ENCODE measurements at places on chromosomes 2 and 18.
A peak's percentile ranks its signal among the peaks of the same experiment; 100 is the strongest.

DNA sequence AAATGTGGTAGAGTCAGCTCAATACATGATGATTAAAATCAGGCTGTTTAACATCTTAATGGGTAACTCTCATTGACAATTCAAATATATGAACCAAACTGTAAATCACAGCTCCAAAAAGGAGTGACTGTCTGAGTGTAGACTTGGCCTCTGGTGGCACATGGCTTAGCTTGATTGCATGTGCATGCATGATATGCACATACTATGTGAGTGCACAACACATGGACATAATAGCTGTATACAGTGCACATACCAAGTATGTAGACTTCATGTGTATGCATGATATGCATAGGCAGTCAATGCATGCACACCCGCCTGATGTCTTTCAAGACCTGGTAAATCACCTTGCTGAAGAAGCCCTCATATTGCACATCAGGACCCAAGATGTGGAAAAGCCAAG, 252.0 kb upstream of the SOX11 start:
- no peak for DNase-seq

- peak; percentile 4 for DNase-seq
These were observed 32.8 kb downstream of the KATNAL2 start for GRCh38 chr18:46950064-46950656.

- peak; percentile 9 for DNase-seq
These were observed 6.6 kb upstream of the CYP27C1 start for GRCh38 chr2:127226520-127227263.

DNA sequence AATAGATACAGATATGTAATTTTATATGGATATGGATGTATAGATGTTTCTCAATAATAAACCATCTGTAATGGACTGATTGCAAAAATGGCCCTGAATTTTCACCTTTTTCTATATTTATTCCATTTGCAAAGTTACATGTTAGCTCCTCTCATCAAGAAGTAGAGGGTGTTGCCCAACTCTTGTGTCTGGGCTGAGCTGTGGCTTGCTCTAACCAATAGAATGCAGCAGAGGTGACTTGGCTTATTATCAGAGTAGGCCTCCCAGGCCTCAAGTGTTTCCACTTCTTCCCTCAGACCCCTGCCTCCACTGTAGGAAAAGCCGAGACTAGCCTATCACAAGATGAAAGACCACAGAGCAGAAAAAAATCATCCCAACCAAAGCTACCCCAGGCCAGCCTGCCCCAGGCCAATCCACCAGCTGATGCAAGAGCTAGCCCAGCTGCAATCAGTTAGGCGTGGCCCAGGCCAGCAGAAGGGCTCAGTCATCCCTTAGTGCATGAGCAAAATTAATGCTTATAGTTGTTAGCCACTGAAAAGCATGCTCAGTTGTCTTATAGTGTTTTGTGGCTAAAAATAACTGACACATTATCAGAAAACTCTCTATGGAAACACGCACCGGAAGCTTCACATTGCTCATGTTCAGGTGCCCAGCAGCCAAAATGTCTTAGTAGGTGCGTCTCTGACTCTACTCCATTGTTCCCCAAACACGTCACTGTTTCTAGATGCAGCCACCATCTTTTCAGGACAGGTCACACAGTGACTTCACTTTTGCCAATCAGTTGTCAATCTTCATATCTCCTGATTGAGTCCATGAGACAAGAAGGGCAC, 464.0 kb downstream of the FBXO15 start:
- no peak for DNase-seq

GRCh38 chr2:122236152-122236874, 480.9 kb downstream of the TSN start:
- peak; percentile 97 for DNase-seq

DNA sequence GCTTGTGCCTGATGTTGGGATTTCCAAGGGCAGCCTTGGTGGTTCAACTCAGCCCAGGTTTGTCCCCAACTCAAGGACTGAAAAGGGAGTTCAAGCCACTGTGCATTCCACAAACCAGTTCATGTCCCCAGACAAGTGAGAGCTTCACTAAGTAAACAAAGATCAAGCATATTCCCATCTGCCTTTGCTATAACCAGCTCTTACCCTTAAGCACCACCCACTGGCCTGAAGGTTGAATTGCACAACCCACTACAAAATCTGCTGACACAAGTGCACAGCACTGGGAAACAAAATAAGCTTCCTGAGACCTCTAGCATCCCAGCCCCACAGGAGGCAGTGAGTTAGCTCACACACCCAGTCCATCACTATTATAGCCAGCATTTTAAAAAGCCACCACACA, 516.7 kb downstream of the NR4A2 start:
- no peak for DNase-seq

DNA sequence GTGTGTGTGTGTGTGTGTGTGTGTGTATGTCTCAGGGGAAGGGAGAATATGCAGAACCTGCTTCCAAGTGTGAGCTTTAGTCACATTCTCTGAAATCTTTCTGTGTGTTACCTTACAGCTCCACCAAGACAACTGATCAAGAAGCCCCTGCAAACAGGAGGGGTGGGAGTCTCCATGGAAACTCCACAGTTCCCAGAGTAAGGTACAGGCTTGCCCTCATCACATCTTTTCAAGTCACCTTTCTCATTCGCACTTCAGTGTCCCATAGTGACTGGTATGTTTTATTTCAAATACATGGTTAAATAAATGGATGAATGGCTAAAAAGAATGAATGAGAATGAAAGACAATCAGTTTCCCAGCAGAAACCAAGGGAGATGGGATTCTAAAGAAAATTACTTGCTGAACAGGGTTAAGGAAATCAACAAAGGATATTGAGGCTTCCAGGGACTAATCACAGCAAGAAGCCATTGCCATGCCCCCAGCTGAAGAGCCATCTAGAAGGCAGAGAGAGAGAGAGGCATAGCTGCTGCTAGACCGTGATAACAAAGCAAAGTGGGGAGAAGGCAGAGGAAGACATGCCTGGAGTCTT, 987.2 kb upstream of the CELF4 start:
- no peak for DNase-seq

- DNase-seq = no peak
These were observed 1.1 kb downstream of the MAPK4 start for GRCh38 chr18:50560681-50561629.

DNA sequence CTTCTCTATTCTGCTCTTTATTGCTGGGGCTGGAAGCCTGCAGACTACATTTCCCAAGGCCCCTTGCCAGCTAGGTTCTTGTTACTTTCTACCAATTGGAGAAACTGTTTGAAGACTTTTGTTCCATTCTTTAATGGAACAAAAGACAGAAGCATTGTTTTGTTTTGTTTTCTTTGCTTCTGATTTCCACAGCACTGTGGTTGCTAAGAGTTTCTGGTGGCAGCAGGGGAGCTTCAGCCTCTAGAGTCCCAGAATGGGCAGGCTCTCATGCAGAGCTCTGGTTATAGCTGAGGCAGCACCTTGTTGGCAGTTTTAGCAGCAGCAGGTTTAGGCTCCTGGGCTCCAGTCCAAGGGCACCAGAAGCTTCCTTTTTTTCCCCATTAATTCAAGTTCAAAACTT, 234.3 kb downstream of the ETAA1 start:
- DNase-seq = no peak

DNA sequence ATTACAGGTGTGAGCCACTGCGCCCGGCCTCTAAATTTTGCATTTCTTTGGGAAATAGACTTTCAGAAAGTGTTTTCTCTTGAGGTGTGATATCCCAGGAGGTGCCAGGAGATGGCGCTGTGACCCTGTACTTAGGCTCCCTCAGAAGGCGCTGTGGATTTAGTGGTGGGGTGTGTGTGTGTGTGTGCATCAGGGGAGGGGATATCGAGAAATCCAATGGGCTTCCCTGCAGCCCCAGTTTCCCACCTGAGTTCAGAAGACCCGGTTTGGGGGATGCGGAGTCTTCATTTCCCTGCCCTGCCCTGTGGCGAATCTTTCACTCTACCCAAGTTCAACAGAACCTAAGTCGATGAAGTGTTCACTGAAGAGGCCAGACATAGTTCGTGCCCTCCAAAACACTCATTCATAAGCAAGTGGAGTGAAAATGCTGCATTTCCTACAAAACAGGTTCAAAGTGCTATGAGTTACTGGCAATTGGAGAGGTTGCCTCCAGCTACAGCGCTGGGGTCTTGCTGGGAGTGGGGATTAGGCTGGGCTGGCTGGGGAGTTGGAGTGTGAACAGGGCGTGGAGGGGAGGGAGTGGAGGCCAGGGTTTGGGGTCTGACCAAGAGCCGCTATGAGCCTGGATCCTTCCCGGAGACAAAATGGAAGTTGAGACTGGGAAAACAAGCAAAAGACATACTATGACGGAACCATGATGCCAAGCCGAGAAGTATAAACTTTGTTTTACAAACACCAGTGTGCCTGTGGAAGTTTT, 6.5 kb upstream of the WNT6 start:
- no peak for DNase-seq

- DNase-seq = no peak
These were observed 150.8 kb downstream of the CCDC85A start for GRCh38 chr2:56334622-56335021.

GRCh38 chr2:187939180-187939579, 352.5 kb upstream of the GULP1 start:
- no peak for DNase-seq

- no peak for DNase-seq
These were observed 176.4 kb downstream of the TMEM247 start for GRCh38 chr2:46655551-46656436.

DNA sequence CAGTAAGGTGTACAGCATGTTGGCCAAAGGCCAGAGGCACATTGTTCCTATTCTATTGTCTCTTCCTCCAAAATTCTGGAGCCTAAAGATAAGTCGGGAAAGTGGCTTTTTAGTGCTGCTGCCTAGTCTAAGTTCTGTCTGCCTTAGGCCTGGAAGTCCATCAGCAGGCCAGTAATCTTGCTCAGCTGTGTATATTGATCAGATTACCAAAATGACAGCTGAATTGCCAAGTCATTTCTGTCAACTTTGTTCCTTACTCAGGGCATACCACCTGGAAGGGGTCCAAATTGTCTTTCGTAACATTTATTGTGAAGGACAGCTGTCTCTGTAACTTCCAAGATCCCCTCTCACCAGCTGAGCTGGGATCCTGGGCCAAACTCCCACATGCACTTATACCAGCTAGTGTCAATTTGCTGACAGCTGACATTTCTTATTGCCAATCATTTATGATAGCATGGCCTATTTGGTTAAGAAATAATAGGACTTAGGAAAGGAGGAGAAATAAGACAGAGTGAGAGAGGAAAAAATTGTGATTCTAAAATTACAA, 116.8 kb upstream of the FSHR start:
- peak; percentile 26 for DNase-seq

- no peak for DNase-seq
These were observed 30.4 kb downstream of the CIB4 start for GRCh38 chr2:26610504-26611335.

GRCh38 chr2:140657657-140658056, 1473.2 kb downstream of the LRP1B start:
- peak; percentile 1 for DNase-seq

DNA sequence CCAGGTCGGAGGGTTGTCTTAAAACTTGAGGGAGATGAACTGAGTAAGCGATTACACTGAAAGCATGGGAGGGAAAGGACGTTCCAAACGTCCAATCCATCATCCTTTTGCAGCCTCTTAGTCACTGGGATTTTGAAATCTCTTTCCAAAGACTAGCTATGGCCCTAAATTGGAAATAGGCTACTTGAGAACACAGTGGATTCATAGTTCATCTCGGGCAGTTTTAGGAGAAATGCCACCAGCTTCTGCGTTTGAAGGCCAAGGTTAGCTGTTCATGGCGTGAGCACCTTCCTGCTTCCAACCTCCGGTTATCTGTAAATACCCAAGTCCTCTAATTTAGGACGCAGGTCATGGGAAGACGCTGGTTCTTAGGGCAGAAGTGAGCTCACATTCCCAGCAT, 821 bp upstream of the EML6 start:
- DNase-seq = no peak

DNA sequence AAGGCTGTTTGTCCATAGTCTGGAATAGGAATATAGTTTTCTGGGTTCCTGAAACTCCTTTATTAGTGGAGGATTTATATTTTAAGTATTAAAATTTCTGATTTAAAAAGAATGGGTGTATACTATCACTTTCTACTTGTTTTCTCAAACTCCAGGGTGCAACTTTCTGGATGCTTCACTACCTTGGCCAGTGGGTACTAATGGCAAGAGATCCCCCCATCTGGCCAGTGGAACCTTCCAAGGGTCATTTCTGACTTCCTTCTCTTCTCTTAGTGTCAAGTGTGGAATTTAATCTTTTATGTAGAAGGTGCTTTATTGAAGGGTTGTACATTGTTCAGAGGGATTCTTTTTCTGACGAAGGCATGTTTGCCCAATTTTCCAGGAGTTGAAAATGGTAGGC, 86.4 kb upstream of the LPIN2 start:
- DNase-seq = no peak

GRCh38 chr18:35311496-35311895, 21.5 kb upstream of the ZSCAN30 start:
- DNase-seq = no peak

- no peak for DNase-seq
These were observed 53.2 kb upstream of the CYRIA start for GRCh38 chr2:16718576-16719484.

Data from NCI-H446 (cell line).